ENCODE measurements at places on chromosomes 3 and 15.

DNA sequence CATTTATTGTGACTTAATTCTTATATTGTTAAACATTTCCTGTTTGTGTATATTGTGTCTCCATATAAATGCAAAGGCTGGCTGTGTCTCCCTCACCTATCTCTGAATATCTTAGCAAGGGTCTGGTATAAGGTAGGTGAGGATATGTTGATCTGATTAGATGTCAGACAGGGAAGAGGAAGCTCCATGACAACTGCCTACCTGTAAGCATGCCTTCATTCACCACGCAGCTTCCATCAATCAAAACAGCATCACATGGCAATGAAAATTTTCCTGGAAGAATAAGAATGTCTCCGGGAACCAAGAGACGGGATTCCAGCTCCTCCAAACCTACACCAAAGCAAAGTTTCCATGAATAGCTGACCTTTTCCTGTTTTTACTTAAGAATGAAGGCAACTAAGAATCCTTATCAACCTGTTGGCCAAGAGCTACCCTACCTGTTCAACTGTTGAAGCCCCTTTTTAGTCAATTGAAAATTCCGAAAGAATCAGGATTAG is 34.8 kb downstream of the ATP13A5 start:
- DNase-seq, result no peak

DNA sequence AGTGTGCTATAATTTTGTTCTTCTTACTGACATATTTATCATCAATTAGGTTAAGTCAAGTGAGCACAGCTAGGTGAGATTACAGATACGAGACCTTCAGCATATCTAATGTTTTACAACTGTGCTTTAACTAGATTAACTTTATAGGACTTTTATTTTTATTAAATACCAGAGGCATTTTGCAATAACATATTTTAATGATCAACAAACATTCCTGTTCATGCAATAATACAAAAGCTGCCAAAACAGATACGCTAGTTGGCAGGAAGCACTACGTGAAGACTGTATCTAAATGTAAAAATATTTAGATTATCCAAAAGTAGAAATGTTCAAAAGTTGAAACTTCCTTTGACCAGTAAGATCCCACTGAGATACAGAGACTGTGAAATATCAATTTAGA is 139.1 kb downstream of the CBLB start:
- DNase-seq, result no peak

DNA sequence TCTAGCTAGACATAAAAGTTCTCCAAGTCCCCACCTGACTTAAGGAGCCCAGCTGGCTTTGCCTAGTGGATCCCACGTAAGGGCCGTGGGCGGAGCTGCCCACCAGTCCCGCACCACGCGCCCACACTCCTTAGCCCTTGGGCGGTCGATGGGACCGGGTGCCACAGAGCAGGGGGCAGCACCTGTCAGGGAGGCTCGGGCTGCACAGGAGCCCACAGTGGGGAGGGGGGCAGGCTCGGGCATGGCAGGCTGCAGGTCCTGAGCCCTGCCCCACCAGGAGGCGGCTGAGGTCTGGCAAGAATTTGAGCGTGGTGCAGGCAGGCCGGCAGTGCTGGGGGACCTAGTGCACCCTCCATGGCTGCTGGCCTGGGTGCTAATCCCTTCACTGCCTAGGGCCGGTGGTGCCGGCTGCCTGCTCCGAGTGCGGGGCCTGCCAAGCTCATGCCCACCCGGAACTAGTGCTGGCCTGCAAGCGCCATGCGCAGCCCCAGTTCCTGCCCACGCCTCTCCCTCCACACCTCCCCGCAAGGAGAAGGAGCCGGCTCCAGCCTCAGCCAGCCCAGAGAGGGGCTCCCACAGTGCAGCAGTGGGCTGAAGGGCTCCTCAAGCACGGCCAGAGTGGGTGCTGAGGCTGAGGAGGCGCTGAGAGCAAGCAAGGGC is 78.7 kb downstream of the SLC6A1 start:
- DNase-seq, result no peak

GRCh38 chr3:74004386-74004785 is 379.6 kb upstream of the PDZRN3 start:
- DNase-seq, result no peak

DNA sequence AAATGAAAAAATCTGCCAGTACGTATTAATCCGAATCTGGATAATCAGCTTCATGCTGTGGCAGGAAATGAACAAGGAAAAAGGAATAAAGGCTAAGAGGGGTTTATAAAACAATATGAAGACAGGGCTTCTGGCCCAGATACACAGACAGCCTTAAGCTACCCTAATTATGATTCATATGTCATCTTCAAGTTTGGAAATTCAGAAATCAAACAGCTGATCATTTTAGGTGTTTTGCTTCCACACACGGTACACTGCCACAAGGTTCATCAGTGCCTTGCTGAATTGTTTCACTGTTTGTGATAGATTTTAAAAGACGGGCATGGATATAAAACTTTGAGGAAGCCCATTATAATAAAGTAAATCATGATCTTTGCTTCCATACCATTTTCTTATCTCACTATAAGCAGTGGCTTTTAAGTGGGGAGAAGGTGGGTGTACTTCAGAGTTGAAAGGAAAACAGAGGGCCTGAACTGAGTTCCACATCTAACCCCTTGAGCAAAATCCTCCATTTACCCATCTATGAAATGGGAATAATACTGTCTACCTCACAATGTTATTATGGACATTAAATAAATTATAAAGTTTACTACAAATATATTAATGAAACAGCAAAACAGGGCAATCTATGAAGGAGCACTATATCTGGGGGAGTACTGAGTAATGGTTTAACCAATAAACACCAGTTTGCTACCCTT is 15.7 kb downstream of the GTPBP8 start:
- no peak for DNase-seq

GRCh38 chr3:174072675-174073074 is 675.1 kb downstream of the NLGN1 start:
- no peak for DNase-seq

DNA sequence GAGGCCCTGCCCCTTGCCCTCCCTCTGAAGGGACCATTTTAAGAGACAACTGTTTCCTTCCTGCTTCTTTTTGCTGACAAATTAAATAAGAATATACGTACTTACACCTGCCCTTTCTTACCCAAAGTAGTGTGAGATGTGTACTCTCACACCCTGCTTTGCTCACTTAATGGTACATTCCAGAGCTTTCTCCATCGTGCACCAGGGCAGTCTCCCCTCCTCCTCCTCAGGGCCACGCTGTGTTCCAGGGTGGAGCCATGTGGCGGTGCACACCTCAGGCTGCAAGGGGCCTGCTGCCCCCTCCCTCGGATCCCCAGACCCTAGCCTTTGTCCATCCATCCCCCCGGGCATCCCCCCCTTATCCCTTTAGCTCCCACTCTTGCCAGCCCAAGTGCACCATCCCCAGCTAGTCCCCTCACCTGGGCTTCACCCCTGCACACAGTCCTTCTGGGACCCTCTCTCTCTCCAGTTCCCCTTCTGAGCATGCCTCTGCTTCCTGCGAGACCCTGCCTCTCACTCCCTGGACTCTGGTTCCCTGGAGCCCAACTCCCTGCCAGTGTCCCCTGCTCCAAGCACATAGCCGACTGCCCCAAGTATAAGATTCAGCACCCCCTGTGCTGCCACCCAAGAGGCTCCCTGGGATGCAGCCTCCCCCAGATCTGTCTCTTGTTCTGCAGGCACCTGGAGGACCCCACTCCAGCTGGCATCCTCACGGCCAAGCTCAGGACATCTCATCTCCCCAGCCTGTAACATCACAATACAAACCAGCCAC is 89.5 kb upstream of the IQSEC1 start:
- DNase-seq, result no peak

DNA sequence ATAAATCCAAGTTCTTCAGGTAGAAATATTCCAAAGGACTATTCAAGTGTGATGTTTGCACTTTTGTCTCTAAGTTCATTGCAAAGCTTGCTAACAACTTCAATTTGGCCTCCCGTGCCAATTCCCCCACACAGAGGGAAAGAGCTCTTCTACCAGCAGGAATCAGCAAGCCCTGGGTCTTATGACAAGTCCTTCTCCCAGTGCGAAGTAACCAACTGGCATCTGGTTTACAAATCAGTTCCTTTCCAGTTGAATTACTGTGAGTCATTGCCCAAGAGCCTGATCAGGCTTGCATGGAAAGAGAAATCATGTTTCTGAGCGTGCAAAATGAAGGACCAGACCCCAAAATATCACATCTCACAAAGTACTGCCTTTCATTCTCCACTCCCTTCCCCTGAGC is 62.7 kb upstream of the SLCO3A1 start:
- no peak for DNase-seq
